ENCODE measurements at places on chromosomes 6 and 20.
A peak's percentile ranks its signal among the peaks of the same experiment; 100 is the strongest.

DNA sequence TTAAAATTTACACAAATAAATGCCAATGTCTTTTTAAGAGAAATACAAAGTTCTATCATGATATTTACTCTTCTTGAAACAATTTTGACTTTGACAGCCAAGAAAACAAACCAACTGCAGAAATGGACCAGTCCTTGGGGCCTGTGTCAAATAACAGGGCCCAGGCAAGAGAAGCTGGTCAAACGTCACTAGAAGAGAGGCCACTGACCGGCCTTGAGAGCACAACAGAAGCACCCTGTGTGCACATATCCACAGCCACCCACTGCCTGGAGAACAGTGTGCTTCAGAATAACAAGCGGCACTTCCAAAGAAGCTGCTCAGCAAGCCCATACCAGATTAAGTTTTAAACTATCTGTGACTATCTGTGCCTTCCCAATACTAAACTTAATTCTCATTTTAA, 14.8 kb downstream of the APMAP start:
- DNase-seq = no peak

- no peak for DNase-seq
Observed at GRCh38 chr6:5096482-5096881, 11.3 kb downstream of the PPP1R3G start.

DNA sequence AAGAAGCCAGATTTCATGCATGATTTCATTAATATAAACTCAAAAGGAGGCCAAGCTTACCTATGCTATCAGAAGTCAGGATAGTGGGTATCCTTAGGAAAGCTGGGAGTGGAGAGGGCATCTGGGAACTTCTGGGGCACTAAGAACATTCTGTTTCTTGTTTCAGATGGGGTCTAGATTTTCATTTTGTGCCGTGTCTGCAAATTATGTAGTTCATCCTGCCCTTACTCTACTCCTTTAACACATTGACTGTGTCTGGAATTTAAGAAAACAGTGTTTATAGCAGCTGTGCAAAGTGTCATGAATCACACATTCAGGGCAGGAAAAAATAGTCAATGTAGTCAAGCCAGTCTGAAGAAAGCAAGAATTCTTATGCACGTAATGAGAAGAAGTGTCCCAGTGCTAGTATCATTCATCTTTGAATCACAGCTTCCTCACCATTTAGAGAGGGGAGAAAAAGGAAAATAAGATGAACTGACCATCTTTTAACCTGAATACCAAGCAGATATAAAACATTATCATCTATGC, 11.6 kb upstream of the SPTLC3 start:
- no peak for DNase-seq

GRCh38 chr6:148251891-148252290, 90.7 kb upstream of the SASH1 start:
- no peak for DNase-seq

- no peak for DNase-seq
Observed at GRCh38 chr20:19257865-19258264, 45.4 kb downstream of the SLC24A3 start.

DNA sequence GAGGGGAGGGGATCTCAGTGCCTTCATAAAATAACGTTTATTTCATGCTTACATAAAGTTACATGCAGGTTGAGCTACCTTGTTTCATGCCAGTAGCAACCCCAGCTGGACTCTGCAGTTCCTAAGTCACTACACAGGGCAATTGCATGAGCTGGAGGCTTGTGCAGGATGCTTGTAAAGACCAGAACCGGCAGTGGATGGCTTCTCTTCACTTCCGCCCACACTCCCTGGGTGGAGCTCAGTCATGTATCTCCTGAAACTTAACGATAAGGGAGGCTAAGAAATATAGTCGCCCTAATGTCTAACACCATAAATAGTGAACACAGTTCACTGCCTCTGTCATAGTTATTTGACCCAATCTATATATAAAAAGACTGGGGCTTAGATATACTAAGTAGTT, 99.4 kb upstream of the RAB32 start:
- DNase-seq = no peak

DNA sequence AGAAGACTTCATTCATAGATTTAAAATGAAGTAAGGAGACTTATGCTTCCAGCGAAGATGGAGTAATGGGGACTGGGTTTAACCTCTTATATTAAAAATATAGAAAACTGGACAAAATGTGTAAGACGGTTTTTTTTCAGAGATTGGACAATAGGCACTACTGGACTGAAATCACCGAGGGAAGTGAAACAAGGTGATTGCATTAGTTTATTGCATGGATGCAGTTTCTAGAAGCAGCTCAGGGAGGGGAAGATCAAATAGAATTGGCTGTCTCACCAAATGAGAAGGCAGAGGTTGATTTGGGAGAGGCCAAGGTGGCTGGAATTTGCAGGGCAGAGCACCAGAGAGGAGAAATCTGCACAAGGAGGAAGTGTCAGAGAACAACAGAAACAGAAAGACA, 162.6 kb downstream of the DNAH8 start:
- DNase-seq = no peak

- DNase-seq = no peak
Observed at GRCh38 chr6:154261688-154262397, 94.8 kb downstream of the IPCEF1 start.

DNA sequence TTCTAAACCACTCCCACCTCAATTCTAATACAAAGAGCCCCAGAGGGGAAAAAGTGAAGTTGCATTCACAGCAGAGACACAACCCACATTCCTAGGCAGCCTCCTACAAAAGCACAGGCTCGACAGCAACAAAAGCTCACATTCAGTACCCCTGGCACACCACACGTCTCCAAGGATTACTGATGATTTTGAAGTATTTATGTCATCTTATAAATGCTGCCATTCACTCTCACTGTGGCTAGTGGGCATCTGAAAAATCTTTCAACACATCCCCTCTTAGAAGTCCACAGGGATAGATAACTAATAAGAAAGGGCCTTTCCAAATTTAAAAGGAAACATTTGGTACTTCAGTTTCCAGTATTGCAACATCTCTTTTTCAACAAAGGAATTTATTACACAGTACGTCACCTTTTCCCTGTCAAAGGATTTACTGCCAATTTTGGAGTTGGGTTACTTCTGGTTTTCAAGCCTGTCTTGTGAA, 146.7 kb downstream of the TASP1 start:
- DNase-seq = peak; percentile 16

GRCh38 chr20:44032583-44033331, 118.1 kb downstream of the TOX2 start:
- no peak for DNase-seq

- DNase-seq = no peak
Observed at GRCh38 chr6:6890400-6890858, 217.3 kb upstream of the RREB1 start.

- DNase-seq = no peak
Observed at GRCh38 chr6:81696524-81696923, 56.0 kb downstream of the TENT5A start.

DNA sequence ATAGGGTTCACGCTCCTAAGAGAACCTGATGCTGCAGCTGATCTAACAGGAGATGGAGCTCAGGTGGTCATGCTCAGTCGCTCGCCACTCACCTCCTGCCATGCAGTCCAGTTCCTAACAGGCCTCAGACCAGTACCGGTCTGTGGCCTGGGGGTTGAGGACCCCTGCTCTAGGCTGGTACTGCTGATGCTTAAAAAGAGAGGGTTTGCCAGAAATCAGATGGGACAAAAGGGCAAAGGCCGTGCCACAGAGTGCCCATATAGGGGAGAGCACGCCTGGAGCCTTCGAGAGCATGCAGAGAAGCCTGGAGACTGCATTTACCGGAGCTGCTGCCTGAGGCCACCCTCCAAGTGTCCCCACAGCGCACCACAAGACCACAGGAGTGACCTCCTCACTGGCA, 75.5 kb downstream of the PTPN1 start:
- DNase-seq = no peak

- no peak for DNase-seq
Observed at GRCh38 chr6:148689168-148689567, 57.7 kb upstream of the UST start.

DNA sequence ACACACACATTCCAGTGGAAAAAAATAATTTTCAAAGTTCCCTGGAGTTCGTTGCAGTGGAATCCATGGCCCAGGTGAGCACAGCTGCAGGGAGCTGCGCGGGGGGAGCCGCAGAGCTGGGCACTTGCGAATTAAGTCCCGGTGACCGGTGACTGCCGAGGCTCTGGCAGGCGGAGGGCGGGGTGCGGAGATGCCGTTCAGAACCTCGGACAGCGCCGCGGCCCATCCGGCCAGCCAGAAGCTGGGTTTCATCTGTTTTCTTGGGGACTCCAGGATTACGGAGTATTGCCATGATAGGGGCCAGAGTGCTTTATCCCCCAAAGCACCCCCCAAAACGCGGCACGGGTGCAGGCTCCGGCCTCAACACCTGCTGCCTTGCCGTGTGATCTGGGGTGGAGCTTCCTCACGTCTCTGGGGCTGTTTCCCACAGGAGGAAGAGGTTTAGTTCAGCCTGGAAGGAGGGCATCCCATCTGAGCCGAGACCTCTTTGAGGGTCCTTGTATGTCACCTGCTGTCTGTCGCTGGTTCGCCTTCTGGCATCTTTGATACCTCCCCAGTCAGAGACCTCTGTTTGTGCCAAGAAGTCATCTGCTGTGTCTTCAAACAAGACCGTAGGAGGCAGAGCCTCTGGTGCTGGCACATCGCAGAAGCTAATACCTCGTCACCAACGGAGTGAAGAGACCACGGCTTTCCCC, 99.4 kb downstream of the YTHDF1 start:
- DNase-seq = no peak

GRCh38 chr6:81944661-81945060, 192.2 kb upstream of the TENT5A start:
- DNase-seq = no peak

DNA sequence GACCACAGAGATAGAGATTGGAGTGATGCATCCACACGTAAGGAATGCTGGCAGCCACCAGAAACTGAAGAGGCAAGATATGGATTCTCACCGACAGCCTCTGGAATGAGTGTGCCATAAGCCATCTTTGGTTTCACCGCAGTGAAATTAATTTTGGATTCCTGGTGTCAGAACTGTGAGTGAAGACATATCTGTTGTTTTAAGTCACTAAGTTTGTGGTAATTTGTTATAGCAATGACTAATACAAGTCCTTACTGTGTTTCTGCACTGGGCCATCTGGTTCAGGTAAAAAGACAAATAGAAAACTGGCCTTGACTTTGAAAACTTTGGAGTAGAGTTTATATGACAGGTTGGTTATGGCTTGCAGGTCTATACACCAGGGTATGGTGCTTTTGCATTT, 261.9 kb downstream of the PHF3 start:
- DNase-seq = no peak

DNA sequence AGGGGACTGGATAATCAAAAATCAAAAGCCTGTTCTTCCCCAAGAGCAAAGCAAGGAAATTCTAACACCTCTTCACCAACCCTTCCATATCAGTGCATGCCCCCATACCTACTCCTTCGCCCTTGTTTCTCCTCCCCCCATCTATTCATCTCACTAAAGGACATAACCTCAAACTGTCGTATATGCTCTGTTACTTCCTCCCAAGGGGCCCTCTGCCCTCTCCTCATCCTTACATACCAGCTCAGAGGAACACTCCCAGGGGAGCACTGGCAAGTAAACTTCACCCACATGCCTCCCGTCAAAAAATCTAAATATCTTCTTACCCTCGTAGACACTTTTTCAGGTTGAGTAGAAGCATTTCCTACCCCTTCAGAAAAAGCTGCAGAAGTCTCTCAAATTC, 9.4 kb upstream of the ADTRP start:
- no peak for DNase-seq

GRCh38 chr20:33474097-33474873, 15.6 kb upstream of the CBFA2T2 start:
- no peak for DNase-seq

GRCh38 chr20:1286267-1287024, 20.4 kb downstream of the SNPH start:
- no peak for DNase-seq

DNA sequence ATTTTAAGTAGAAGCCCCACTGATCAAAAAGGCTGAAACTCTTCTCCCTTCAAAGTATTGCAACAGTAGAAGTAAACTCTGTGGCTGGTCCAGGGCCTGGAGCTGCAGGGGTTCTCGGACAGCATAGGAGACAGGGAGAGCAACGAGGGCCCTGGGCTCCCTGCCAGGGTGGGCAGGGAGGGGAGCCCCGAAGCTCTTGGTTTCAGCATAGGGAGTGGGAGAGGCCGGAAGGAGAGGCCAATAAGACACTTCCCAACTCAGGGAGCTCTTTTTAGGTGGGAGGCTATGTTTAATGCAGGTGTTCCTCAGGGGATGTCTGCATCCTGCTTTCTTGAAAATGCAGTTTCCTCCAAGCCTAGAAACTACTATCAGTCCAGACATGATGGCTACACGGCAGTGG, 91.1 kb downstream of the LY86 start:
- no peak for DNase-seq

GRCh38 chr6:37940074-37940847, 120.7 kb downstream of the ZFAND3 start:
- no peak for DNase-seq

DNA sequence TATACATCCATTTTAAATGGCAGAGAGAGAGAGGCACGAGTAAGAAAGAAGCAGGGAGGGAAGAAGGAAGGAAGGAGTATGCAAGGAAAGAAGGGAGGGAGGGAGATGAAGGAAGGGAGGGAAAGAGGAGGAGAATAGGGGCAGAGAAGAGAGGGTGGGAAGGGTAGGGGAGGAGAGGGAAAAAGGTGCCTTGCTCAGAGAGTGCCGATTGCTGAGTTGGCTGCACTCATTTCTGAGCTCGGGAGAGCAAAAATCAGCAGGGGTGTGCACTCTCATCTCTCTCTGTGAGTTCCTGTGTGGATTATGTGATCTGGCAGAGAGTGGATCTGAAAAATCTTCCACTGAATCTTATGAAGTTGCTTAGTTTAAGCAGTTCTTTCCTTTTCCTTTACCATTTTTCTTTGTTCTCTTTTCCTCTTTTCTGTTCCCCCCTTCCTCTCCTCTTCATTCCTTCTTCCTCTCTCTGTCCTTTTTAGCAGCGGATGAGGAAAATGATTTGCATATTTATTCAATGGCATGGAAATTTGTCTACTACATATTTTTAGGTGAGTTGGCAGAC, 108.7 kb downstream of the PERP start:
- no peak for DNase-seq

DNA sequence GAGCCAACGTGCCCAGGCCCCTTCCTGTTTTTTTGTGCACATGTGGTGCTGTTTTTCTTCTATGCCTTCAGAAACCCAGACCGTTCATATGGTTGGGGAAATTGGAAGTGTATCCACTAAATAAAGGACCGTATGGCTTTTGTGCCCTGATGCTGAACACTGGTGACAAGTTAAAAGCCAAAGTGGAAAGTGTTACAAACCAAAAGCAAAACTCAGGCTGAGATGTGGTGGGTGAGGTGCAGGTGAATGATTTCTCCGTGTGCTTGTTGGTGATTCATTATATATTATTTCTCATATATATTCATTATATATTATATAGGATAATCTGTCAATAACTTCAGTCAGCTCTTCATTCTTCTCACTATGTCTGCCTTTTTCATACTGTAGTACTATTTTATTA, 148.6 kb downstream of the SOBP start:
- no peak for DNase-seq
